NAMALWA (cell line): ENCODE measurements at places on chromosomes 11 and 22.

DNA sequence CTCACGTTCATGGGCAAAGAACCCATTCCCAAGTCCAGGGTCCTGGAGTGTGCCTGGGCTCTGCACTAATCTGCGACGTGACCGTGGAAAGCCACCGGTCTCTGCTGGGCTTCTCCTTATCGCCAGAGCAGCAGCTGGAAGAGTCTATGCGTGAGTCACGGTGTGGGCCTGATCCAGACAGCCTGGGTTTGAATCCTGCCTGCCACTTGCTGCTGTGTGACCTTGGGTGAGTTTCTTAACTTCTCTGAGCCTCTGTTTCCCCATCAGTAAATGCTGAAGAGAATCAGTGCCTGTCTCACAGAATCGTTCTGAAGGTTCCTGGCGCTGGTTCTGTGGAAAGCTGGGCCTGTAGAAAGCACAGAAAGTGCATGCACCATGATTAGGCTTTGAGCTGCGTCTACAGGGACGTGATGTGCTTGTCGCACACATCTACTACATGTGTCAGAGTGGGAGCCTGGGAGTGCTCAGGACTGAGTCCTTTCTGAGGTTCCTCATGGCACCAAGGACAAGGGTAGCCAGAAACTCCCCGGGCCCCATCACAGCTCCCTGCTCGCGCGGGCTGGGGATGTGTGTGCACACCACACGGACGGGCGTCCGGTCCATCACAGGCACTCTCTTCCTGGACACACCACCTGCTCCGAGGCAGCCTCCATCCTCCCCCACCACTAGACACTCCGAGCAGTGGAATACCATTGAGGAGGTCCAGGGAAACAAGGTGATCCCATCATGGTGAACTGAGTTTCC is 20.5 kb upstream of the PDGFB start:
- DNase-seq = no peak

DNA sequence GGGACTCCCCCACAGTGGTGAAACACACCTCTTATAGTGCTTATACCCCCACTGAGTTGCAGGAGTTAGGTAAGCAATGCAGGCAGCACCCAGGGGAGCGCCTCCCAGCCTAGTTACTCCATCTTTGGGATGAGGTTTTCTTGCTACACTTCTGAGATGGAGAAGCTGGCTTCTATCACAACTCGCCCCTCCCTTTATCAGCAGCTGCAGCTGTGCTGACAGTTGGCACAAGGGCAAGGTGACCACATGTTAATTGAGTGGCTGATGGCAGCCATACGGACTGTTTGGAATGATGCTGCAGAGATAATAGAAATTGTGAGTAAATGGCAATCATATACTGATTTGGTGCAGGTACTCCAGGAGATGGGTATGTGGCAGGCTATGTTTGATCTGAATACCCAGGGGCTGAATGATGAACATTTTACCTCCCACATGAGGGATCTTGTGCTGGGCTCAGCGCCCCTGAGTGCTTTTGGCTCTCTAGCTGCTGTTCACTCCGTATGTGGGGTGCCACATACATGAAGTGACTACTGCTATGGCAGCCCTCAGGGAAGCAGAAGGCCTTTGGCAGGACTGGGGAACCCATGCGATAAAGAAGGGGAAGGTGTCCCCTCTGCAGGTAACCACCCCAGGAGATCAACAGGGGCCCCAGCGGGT is 29.2 kb upstream of the KCNA4 start:
- no peak for DNase-seq

- no peak for DNase-seq
Measured at GRCh38 chr11:88174709-88175568, at the start of gene RAB38. Gene RAB38, minus strand, starts transcription at chr11:88175443. Its CDS starts 59 bp downstream, at chr11:88175384.

- no peak for DNase-seq
Measured at GRCh38 chr22:23938328-23939016, 22.5 kb downstream of the GSTT2B start.

DNA sequence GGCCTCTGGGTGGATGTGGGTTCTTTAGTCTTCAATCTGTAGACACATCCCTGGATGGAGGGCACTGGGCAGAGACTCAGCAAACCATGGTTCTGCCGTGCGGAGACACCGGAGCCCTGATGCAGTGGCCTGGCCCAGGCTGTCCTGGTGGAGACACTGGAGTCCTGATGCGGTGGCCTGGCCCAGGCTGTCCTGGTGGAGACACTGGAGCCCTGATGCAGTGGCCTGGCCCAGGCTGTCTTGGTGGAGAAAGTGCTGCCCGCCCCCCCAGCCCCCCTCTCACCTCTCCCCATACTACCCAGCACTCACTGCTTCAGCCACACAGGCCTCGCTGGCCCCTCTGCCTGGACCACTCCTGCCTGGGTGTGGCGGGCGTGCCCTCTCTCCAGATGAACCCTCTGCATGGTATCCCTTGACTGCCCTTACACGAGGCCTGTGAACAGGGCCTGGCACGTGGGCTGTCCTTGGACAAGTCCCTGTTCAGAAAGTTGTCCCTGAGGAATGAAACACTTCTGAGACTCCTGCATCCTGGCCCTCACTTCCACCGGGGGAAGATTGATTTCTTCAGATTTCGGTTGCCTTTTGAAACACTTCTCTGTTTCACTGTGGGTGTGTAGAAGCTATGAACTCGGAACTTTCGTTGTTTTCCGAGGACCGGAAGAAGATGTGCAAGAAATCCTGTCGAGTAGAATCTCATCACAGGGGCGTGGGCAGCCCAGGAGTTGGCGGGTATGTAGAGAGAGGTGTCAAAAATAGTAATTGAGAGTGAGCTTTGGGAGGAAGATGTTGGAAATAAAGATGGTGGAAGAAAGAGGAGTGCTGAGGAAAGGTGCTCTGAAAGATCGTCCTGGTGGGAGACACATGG is 26.2 kb downstream of the IGHMBP2 start:
- DNase-seq = no peak
